ENCODE measurements at places on chromosomes 12 and 14.

GRCh38 chr12:116302166-116303058 lies 24.9 kb upstream of the MED13L start:
- peak; percentile 98 for DNase-seq

GRCh38 chr12:58253663-58254062 lies 312.3 kb downstream of the ATP23 start:
- DNase-seq, result no peak

- peak; percentile 25 for DNase-seq
These were observed 56.0 kb downstream of the FBXO34 start for GRCh38 chr14:55327179-55327578.

GRCh38 chr12:43004908-43005307 lies 415.4 kb upstream of the PRICKLE1 start:
- no peak for DNase-seq

GRCh38 chr12:78290606-78291345 lies 460.1 kb downstream of the NAV3 start:
- DNase-seq, result no peak

GRCh38 chr12:122081697-122082221 lies 3.2 kb downstream of the MLXIP start:
- peak; percentile 95 for DNase-seq
